ENCODE measurements at places on chromosomes 16 and 17. TPM values are rescaled to one million over a fixed set of nuclear protein-coding genes. Genes with fewer than 3 reads are reported as not detected.

The GCGR gene
- not detected for total RNA-seq

The PDE6G gene
- not detected for total RNA-seq

The GLIS2 gene
- 5.7 TPM for total RNA-seq

The DNAH3 gene
- 0.25 TPM for total RNA-seq

The OR3A3 gene
- total RNA-seq: not detected

The KRTAP2-3 gene
- not detected for total RNA-seq

The MAP2K4 gene
- 58.8 TPM for total RNA-seq

The KIFC3 gene
- 36.9 TPM for total RNA-seq

The TNRC6C gene
- total RNA-seq: 21.4 TPM

The FNDC8 gene
- total RNA-seq: not detected

The CPNE7 gene
- 13.0 TPM for total RNA-seq

The TIMP2 gene
- total RNA-seq: 70.6 TPM

The E4F1 gene
- total RNA-seq: 18.9 TPM

The OR1A1 gene
- total RNA-seq: not detected

The TRPV2 gene
- total RNA-seq: 0.98 TPM

The STX1B gene
- total RNA-seq: 21.6 TPM

The ITGAX gene
- total RNA-seq: 0.98 TPM
